COLO829 (cell line): ENCODE measurements at places on chromosomes 7 and 10.

GRCh38 chr7:47366211-47366610, 215.7 kb downstream of the TNS3 start:
- no peak for DNase-seq

- DNase-seq, result no peak
These were observed 40.1 kb downstream of the HHEX start for GRCh38 chr10:92729886-92730285.

DNA sequence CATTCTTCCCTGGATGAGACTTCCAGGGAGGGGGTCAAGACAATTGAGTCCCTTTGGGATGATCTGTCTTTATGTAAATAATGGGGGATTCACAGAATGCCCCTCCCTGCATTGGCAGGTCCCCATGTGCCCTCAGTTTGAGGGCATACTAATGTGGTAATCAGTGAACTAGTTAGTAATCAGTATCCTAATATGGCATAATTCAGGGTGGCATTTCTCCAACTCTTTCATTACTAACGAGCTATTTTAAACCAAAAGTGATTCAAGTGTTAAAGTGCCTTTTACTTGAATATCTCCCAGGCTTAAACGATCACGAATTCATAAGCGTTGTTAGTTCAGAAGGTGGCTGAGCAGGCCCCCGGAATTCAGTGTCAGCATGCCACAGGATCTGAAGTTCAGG, 1.6 kb upstream of the DNAJB6 start:
- DNase-seq, result no peak

DNA sequence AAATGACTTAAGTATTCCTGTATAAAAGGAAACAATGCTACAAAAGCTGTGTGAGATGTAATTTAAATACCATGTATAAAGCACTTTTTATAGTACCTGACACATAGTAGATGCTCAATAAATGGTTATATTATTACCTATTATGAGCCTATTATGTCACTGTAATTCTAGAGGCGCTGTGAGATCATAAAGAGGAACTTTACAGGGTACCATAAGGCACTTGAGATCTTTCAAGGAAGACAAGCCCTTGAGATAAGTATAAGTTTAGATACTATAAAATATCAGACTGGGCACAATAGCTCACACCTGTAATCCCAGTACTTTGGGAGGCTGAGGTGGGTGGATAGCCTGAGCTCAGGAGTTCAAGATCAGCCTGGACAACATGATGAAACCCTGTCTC, 38.3 kb downstream of the PTTG1IP2 start:
- no peak for DNase-seq

- no peak for DNase-seq
These were observed 12.2 kb upstream of the RFC2 start for GRCh38 chr7:74266191-74266963.
